Diencephalon (tissue), 1 donor: ENCODE measurements at places on chromosomes 6 and 20. TPM values are rescaled to one million over a fixed set of nuclear protein-coding genes. Genes with fewer than 3 reads are reported as not detected.

The MYBL2 gene
- 1.6 TPM for total RNA-seq

The AVP gene
- total RNA-seq: 51.9 TPM

The DAAM2 gene
- 30.4 TPM for total RNA-seq

The OLIG3 gene
- total RNA-seq: 0.23 TPM

The PROCR gene
- 10.4 TPM for total RNA-seq

The CYP24A1 gene
- total RNA-seq: 1.2 TPM

The HLA-DRA gene
- 8.5 TPM for total RNA-seq

The MCCD1 gene
- total RNA-seq: not detected
